ENCODE measurements at places on chromosomes 13 and 19. TPM values are rescaled to one million over a fixed set of nuclear protein-coding genes. Genes with fewer than 3 reads are reported as not detected.

Gene ELSPBP1
- total RNA-seq: not detected

Gene FXYD7
- total RNA-seq: not detected

Gene CELF5
- total RNA-seq: not detected

Gene ZNF296
- total RNA-seq: 0.07 TPM

Gene CABP5
- not detected for total RNA-seq

Gene DEDD2
- 21.5 TPM for total RNA-seq

Gene SERPINE3
- not detected for total RNA-seq

Measured in smooth muscle cell of the pulmonary artery (primary cell).